ENCODE measurements at places on chromosomes 2 and 18.
A peak's percentile ranks its signal among the peaks of the same experiment; 100 is the strongest.

- DNase-seq, result no peak
Measured at GRCh38 chr18:10063489-10063888, 149.7 kb downstream of the VAPA start.

- DNase-seq, result no peak
Measured at GRCh38 chr18:44568342-44568741, 112.3 kb upstream of the SETBP1 start.

GRCh38 chr18:51051105-51051712 lies 21.2 kb downstream of the SMAD4 start:
- no peak for DNase-seq

DNA sequence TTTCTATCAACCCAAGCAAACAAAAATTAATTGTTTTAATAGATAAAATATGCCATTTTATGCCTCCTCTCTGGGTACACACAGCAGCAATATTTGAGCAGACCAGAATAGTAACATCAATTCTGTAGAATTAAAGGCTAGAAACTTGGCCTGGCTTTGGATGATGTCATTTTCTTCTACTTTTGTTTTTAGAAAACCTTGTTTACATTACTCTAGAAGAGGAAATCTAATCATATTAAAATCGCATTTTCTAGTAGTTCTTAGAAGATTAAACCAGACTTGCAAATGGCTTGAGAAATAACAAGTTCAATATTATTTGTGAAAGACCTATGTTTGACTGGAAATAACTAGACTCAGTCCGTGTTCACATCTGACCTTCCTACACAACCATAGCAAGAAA lies 102.3 kb upstream of the RFX8 start:
- no peak for DNase-seq

DNA sequence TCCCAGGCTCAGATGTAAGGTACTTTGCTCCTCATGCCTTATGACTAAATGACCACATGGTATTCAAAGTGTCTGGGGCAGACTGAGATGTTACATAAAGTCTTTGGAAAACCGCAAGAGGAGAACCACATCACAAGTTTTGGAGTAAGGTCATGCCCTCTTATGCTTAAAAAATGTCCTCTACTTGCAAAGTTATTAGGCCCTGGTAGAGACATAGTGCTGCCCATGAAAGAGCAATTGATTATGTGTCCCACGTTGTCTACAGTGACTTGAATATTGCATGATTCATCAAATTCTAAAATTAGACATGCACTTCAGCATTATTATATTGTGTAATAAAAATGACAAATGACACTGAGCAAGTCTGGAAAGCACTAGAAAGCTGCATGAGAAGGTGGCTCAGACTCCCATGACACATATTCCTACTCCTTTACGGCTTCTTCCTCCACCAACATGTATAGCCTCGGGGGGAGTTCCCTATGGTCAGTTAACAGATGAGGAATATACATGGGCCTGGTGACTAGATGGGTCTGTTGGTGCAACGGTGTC lies 602.6 kb upstream of the VRK2 start:
- DNase-seq, result no peak

- peak; percentile 15 for DNase-seq
Measured at GRCh38 chr2:240231838-240232244, 91.4 kb upstream of the OTOS start.

GRCh38 chr2:142755191-142755590 lies 122.3 kb upstream of the KYNU start:
- DNase-seq, result no peak

DNA sequence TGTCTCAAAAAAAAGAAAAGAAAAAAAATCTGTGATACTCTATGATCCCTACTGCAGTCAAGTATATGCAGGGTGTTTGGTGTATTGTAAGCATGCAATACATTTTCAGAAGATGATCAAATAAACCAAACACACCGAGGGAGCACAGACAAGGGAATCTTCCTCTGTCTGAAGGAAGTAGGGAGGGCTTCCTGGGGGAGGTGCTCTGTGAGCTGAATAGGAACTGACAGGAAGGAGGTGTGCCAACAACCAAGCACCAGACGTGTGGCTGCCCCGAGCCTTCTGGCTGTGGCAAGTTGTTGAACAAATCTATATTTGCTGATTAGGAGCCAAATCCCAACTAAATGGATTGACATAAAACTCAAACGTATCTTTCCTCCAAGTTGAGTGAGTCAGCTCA lies 14.6 kb downstream of the THNSL2 start:
- no peak for DNase-seq

DNA sequence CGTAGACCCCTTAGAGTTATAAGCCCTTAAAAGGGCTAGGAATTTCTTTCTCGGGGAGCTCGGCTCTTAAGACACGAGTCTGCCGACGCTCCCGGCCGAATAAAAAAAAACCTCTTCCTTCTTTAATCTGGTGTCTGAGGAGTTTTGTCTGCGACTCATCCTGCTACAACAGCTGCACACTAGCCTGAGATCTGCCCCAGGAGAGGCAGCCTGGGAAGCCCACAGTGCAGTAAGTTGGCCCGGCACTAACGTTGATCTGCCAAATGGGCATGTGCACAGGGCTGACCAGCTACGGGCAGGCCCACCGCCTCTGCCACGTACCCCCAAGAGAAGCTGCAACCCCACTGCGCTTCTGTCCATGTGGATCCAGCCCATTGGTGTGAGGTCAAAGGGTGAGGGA lies 8.4 kb upstream of the LIMS2 start:
- DNase-seq, result no peak

DNA sequence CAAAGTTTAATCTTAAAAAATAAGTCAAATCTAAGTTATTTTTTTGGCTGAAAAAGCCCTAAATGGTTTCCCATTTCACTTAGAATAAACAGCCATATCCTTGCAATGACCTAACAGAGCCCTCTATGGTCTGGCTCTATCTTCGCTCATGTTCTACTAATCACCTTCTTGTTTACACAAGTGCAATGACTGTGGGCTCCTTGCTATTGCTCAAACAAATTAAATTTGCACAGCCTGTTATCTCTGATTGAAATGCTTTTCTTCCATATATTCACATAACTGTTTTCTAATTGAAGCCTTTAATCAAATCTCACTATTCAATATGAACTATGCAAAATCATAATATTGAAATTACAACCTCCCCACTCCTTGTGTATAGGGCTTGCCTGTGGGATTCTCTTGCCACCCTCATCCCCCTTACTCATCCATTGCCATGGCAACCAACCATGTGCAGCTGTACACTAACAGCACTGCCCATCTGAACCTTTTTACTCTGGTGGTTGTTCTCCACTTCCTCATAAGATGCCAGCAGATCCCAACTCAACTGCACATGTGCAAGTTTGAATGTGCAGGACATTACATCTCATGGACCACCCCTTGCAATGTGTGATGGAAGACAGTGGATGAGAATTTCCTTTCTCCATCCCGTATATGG lies 1083.2 kb downstream of the SOCS6 start:
- no peak for DNase-seq

GRCh38 chr2:202963712-202964111 lies 51.0 kb upstream of the NBEAL1 start:
- no peak for DNase-seq

GRCh38 chr2:43158259-43158880 lies 68.0 kb downstream of the ZFP36L2 start:
- peak; percentile 48 for DNase-seq

- DNase-seq, result no peak
Measured at GRCh38 chr2:240326246-240326645, 109.2 kb upstream of the GPC1 start.

DNA sequence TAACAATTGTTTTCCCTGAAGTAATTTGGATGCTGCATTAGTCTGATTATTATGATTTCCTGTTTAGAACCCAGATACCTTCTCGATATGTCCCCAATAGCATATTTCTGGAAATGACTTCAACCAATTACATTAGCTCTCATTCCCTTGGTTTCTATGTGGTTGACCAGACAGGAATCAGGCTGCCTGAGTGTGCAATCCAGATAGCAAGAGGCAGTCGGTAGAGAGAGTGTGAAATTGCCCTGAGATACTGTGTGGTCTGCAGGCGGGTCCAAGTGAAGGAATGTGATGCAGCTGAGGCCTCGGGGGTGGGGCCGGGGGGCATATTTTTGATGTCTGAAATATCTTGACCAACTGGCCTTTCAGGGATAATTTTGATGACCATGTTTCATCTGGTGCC lies 143.9 kb upstream of the ITGA6 start:
- DNase-seq, result no peak

GRCh38 chr2:171287611-171288010 lies 126.9 kb upstream of the TLK1 start:
- no peak for DNase-seq

DNA sequence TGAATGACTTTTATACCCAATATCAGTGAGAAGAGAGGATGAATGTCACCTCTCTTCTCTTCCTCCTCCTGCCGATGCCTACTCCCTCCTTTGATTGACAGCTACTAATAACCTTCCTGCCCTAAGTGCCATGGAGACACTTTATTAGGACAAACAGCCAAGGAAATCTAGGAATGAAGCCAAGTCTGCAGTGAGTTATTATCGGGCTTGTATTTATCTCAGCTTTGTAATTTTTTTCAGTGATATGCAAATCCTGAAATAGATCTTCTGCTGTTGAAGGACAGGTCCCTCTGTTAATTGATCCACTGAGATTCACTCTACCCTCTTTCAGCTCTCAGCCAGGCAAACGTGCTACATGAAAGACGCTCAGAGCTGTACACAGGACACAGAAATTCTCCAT lies 686.7 kb downstream of the TMEM182 start:
- no peak for DNase-seq

- no peak for DNase-seq
Measured at GRCh38 chr2:43047187-43047780, 179.1 kb downstream of the ZFP36L2 start.

GRCh38 chr18:79851950-79852349 lies 54.2 kb downstream of the KCNG2 start:
- DNase-seq, result no peak
